ENCODE measurements at places on chromosomes 2 and 18.

DNA sequence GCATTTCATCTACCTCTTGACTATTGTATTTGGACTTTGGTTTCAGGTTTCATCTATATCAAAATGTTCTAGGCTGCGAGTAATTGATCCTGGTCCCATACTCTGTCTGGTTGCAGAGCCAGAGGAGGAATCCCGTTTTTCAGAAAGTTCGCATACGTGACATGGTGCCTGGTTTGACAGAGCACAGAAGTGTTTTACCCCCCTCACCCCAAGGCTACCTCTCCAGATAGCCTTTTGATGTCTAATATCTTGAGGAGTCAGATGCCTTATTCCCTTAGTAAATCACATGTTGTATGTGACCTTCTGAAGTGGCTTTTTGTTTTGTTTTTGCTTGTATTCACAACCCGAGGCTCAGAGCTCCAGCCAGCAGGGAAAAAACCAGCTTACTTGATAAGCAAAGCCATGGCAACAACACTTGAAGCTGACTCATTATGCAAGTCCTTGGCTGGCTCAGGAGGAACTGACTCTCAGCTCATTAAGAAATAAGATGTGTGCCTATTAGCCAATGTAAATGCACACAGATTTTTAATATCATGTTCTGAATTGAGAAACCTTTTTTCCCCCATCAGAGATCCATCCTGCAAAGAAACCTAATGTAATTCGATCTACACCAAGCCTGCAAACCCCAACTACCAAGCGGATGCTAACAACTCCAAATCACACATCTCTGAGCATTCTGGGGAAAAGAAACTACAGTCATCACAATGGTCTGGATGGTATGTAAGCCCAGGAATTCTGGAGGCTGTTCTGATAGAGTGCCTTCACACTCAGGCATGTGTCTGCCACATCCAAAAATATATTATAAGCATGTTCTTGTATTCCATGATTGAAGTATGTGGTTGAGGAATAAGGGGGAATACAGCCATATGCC, 41.4 kb downstream of the OXER1 start:
- peak; percentile 2 for DNase-seq

- DNase-seq = no peak
These were observed 335.9 kb downstream of the AGAP1 start for GRCh38 chr2:235829726-235830125.

GRCh38 chr2:211836409-211836808, 702.2 kb downstream of the ERBB4 start:
- peak; percentile 4 for DNase-seq

- DNase-seq = no peak
These were observed 21.5 kb upstream of the KCNK3 start for GRCh38 chr2:26670931-26671460.

DNA sequence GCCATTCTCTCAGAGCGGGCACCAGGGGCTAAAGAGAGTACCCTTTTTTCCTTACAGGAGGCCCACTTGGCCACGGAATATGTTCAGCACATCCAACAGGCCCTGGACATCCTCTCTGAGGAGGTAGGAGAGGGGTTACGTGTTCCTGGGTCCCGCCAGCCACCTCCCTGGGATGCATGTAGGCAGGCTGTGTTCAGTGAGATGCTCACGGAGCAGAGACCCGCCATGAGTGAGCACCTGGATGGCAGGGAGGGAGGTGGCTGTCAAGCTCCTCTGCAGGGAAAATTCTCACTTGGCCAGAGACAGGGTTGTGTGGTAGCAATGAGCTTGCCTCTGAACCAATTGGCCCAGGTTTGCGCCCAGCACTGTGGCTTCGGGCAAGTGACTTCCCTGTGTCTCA, 123.1 kb upstream of the PPP1CB start:
- no peak for DNase-seq

GRCh38 chr2:176392744-176393414, 123.6 kb downstream of the MTX2 start:
- DNase-seq = no peak

GRCh38 chr2:78541451-78542267, 483.8 kb upstream of the REG3G start:
- no peak for DNase-seq

DNA sequence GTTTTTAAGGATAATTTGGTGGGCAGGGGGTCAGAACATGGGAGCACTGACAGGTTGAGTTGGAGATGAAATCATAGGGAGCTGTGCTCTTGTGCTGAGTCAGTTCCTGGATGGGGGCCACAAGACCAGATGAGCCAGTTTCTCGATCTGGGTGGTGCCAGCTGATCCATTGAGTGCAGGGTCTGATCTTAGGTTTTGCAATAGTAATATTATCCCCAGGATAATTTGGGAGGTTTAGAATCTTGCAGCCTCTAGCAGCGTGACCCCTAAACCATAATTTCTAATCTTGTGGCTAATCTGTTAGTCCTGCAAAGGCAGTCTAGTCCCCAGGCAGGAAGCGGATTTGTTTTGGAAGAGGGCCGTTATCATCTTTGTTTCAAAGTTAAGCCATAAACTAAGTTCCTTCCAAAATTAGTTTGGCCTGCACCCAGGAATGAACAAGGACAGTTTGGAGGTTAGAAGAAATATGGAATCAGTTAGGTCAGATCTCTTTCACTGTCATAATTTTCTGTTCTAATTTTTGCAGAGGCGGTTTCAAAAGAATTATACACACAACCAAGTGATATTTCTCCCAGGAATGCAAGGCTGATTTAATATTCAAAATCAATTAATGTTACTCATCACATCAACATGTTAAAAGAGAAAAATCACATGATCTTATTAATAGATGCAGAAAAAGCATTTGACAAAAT, 23.0 kb downstream of the DBI start:
- DNase-seq = no peak

GRCh38 chr18:63676526-63677323, 15.0 kb upstream of the SERPINB3 start:
- DNase-seq = peak; percentile 3

DNA sequence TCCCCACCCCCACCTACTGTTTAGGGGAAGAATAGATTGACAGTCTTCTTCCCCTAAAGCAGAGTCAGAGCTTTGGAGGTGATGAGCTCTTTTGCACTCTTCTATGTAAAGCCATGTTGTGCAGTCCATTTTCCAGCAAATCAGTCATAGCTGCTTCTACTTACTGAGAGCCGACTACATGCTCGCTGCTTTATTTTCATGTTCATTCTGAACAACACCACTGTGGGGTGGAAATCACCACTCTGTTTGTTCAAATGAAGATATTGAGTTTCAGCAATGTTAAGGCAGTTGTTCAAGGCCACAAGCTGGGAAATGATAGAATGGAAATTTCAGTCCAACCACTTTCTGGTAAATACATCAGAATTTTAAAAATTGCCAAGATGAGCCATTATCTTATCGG, 88.3 kb downstream of the INSIG2 start:
- DNase-seq = no peak

DNA sequence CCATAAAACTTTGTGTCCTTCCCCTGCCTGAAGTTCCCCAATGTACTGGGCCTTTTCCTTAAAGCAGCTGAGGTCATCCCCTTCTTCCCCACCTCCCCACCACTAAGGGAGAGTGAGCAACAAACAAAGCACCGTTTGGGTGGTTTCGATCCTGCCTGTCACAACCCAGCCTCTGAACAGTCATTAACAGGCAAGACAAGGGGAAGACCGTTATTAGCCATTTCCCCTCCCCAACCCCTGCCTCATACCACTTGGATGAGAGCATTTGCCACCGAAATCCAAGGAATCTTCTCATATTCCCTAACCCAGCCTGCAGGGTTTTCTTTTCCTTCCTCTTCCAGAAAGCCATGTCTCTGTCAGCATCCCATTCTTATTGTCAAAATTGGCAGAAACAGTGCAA, 65.6 kb downstream of the STRADB start:
- no peak for DNase-seq

- DNase-seq = no peak
These were observed 14.6 kb downstream of the ITM2C start for GRCh38 chr2:230879271-230879882.

- no peak for DNase-seq
These were observed 81.9 kb upstream of the MAPRE2 start for GRCh38 chr18:34959211-34959829.

DNA sequence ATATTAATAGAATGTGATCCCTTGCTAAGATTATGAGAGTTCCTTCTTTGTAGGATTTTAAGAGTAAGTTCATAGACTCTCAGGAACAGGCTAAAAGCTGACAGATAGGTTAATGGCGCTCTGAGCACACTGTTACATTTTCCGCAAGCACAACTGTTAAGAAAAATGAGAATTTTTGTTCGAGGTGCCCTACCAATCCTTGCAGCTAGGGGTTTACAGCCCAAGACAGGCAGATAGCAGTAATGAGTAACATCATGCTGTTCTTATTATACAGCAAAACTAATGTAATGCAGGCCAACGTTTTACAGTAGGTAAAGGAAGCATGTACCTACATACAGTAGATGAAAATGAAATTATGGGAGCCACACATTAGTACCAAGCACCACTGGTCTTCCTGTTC, 11.2 kb upstream of the BOD1L2 start:
- DNase-seq = no peak

DNA sequence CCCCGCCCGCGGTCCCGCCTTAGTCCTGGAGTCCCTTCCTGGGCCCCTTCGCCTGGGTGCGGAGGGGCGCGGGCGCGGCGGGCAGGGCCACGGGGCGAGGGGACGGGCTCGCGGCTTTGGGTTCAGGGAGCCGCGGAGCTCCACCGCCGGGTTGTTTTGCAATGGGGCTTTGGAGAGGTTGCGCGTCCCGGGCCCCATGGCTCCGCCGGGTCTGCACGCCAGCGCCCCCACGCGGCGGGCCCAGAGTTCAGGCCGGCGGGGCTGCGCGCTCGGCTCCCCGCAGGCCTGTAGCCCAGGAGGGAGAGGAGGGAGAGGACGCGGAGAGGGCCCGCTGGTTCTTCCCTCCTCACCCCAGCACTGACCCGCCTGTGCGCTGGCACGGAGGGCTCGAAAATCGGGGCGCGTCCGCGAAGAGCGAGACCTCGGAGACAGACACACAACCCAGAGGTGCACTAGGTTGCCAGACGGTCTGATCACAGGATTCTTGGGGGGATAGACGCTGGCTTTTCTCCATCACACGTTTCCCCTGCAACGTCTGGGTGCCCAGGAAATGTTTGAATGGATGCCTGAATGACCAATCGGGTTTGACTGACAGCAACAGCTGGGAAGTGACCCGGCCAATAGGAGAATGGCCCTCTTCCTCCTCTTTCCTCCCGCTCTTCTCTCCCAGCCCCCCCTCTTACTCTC, 4.9 kb upstream of the SIX2 start:
- DNase-seq = no peak

GRCh38 chr2:239807568-239807967, 217.6 kb downstream of the NDUFA10 start:
- DNase-seq = no peak

DNA sequence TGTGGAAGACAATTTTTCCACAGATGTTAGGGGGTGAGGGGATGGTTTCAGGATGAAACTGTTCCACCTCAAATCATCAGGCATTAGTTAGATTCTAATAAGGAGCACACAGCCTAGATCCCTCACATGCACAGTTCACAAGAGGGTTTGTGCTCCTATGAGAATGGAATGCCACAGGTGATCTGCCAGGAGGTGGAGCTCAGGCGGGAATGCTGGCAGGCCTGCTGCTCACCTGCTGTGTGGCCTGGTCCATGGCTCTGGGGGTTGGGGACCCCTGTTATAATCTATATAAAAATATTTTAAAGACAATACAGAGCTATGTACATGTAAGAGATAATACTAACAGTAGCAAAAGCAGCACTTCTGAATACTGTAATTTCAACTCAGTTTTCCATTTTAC, 19.2 kb downstream of the CWC22 start:
- no peak for DNase-seq

GRCh38 chr2:143730155-143730952, 601.1 kb downstream of the ARHGAP15 start:
- DNase-seq = no peak

- DNase-seq = no peak
These were observed 76.3 kb downstream of the DYNC1I2 start for GRCh38 chr2:171763602-171764001.

GRCh38 chr2:111207851-111208250, 87.1 kb downstream of the BCL2L11 start:
- DNase-seq = no peak

DNA sequence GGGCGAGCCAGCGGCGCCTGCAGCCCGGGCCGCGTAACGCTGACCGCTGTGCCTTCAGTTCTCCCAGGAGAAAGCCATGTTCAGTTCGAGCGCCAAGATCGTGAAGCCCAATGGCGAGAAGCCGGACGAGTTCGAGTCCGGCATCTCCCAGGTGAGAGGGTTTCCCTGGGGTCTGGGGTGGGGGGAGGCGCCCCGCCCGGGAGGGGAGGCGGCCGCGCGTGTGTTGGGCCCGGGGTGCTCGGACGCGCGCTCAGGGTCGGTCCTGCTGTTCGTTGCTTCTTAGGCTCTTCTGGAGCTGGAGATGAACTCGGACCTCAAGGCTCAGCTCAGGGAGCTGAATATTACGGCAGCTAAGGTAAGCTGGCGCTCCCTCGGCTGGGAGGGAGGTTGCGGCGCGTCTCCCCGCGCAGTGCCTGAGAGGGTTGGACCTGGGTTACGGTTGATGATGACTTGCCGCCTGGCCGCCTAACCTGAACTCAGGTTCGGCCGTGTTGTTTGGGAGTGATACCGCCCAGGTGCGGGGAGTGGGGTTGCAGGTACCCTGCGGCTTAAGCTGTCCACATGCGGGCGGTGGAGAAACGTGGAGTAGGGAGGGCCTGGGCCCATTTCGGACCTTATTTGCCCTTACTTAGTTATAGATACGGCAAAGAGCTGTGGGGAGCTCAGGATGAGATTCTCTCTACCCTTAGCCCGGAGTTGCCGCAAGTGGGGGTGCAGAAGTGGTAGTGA, 638 bp downstream of the RPS7 start:
- no peak for DNase-seq

- no peak for DNase-seq
These were observed 5.5 kb downstream of the UBE2E3 start for GRCh38 chr2:180985771-180986395.

DNA sequence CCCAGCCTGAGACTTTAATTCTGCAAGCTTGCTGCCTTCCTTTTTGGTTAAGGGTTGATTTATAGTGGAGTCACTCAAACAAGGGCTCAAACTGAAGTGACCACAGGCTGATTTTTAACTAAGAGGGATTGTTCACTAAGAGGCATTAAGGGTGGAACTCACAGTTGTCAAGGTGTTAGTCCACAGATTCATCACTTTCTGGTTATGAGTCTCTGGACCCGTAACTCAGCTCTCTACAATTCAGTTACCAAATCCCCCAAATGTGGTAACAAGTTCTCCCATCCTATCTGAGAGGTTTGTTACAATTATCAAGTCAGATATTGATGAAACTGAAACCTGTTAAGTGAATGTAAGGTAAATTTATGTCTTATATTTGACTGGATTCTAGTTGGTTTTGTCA, 185.9 kb upstream of the KLHL14 start:
- no peak for DNase-seq

- no peak for DNase-seq
These were observed 37.4 kb downstream of the XRCC5 start for GRCh38 chr2:216146573-216146972.

- DNase-seq = no peak
These were observed 63.2 kb downstream of the RRM2 start for GRCh38 chr2:10185755-10186154.

GRCh38 chr2:240353086-240353798, 82.2 kb upstream of the GPC1 start:
- DNase-seq = no peak

- DNase-seq = no peak
These were observed 1702.6 kb upstream of the LRRTM1 start for GRCh38 chr2:82007071-82007664.

Measured in NCI-H1092 (cell line).